ENCODE measurements at places on chromosomes 3 and 15.
A peak's percentile ranks its signal among the peaks of the same experiment; 100 is the strongest.

DNA sequence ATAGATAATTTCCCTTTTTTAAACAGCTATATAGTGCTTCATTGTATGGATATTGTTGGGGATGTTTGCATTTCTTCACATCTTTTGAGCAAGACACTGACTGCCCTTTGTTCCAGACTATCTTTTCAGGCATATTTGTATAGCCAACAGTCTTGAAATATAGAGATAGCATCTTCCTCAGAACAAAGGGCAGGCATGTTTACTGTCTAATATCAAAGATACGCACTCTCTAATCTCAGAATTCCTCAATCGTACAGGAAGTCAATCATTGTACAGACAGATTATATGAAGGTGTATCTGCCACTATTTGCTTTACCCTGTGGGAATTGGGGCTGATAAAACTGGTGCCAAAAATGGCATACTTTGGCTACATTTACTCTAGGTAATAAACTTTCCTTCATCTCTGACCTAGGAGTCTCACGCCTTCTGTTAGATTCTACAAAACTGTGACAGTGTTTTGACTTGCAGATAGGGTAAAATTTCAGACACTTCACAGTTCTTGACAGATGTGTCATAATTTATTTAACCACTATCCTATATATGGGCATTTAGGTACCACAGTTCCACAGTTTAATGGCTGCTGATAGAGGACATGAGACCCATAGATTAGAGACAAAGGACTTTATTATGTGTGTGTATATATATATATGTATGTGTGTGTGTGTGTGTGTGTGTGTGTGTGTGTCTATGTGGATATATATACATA lies 321.0 kb downstream of the IGSF11 start:
- no peak for DNase-seq

GRCh38 chr3:188362405-188362831 lies 208.5 kb downstream of the LPP start:
- no peak for DNase-seq

DNA sequence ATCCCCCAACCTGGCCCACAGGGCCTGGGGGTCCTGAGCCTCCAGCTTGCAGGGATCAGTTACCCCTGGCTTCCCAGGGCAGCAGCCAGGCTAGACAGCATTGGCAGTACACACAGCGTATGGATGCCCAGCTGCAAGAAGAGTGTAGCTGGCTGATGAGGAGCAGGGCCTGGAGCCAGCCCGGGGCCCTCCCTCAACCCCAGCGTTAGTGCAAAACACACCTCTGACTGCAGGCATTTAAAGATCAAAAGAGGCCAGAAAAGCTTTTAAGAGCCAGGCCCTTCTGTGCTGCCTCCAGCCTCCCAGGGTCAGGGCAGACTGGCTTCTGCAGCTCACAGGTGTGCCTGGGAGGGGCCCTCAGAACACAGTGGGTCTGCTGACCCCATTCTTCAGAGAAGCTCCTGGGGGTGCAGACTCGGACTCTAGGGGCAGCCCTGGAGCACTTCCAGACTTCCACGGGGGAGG lies 110.6 kb downstream of the ETFA start:
- DNase-seq, result peak; percentile 1

GRCh38 chr3:195808741-195809290 lies 2.9 kb downstream of the MUC4 start:
- DNase-seq, result no peak

DNA sequence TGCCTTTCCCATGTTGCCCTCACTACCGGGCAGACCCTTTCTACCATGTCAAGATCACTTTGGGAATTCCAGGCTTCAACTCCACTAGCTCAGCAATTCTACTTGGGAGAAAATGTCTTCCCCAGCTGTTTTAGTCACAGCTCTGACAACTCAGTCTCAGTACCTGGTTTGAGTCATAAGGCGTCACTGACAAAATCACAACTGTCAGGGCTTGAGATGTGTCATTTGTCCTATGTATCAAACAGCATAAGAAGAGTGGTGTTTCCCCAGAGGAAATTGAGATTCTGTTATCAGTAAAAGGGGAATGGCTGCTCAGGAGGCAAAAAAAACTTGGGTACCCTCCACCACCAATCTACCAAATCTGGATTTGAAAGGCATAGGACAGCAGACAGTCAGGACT lies 594.9 kb upstream of the SUCLG2 start:
- DNase-seq, result peak; percentile 19

DNA sequence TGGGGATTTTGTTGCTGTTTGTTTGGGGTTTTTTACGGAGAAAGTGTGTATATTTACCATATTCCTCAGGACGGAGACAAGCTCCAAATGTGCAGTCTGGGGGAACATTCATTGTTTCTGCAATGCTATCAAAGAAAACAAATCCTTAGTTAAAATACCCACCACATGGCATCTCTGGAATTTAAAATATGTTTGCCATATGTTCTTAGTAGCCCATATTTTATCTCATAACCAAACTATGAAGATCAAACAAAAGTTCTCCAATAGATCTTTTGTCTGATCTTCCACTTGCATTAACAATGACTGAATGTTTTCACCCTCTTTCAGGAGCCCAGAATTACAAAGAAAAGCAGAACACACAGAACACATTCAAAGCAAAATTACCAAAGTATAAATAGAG lies 35.3 kb downstream of the EFHB start:
- DNase-seq, result no peak

DNA sequence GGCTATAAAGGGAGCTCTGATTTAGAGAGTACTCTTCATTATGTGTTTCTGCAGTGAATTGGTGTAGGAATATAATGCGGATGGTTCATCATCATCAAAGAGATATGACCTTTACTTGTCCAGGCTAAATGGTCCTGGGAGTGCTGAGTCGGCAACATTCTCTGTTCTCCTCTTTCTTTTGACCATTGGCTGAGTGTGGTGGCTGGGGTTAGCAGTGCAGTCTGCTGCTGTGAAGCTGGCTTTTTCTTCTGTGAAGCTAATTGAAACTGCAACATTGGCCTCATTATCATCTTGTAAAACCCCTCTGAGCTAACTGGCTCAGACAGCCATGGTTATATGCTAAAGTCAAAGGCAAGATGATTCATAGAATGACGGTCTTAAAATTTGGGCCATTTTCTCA lies 83.8 kb downstream of the THRB start:
- no peak for DNase-seq

DNA sequence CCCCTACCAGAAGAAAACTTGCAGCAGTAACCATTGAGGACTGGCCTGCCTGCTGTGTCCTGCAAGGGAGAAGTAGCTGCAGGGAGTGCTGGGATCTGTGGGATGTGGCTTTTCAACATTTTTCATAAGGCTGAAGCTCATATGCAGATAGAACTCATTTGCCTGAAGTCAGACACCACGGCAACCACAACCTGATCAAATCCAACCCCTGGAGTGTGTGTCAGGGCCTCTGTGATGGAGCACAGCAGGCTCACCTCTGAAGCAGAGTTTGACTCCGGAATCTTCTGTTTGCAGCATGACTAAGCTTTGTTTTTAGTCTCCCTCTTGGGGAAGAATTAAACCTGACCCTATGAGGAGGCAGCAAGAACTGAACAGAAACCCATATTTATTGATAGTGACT lies 508.7 kb downstream of the AGBL1 start:
- no peak for DNase-seq

DNA sequence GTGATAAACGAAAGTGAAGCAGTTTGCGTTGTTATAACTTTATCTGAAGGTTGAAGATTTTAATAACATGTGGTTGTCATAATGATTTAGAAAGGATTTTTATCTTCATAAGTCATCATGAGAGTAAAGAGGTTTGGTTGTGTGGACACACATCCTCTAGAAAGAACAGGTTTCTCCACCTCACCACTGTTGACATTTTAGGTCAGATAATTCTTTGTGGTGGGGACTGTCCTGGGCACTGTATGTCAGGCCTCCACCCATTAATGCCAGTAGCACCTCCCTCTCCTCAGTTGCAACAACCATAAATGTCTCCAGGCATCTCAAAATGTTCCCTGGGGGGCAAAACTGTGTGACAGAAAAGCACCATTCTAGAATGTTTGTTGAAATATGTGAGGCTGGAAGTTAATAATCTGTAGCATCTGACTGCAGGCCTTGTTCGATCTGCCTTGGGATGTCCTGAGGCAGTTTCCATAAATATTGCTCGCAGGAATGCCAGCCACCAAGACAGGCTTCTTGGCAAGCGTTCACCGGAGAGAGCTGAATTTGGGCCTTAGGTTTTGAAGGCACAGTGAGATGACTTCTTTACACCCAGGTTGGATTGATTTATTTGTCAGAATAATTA lies 100.1 kb downstream of the ADAMTSL3 start:
- no peak for DNase-seq

GRCh38 chr3:146024260-146024659 lies 136.7 kb downstream of the PLOD2 start:
- no peak for DNase-seq

DNA sequence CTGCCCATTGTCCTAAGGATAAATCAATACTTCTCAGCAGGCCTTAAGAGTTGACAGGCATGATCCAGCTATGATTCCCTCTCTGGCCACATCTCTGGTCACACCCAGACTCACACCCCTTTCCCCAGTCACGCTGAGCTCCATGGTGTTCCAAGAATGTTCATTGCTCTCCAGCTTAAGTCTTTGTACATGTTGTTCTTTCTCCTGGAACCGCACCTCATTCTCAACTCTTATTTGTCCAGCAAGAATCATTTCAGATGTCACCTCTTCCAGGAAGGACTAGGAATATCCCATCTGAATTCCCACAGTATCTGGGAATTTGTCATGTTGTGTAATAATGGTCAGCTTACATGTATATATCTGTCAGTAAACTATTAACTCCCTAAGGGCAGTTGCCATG lies 118.3 kb upstream of the GALNT15 start:
- DNase-seq, result no peak

DNA sequence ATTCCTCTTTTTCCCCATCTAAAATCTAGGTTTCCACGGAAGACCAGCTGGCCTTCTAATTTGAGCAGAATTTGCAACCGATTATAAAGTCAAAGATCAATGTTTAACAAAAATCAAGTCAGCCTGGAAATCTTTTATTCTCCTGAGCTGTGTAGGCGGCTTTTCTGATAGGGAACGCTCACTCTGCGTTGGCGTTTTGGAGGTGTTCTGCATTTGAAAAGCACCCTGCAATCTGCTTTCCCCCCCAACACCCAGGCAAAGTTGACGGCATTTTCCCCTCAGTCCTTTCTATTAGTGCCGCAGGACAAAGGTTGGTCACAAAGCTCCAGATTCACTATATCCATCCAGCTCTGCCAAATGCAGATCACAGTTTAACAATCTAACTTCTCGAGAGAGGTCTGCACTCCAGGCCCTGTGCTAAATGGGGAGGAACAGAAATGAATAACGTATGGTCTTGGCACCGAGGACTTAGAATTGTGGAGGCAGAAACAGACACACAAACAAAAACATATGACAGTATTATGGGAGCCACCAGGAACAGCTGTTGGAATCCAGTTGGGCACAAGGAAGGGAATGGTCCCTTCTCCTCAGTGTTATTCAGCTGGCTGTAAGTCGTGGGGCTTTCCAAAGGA lies 50.4 kb upstream of the LARS2 start:
- DNase-seq, result no peak

DNA sequence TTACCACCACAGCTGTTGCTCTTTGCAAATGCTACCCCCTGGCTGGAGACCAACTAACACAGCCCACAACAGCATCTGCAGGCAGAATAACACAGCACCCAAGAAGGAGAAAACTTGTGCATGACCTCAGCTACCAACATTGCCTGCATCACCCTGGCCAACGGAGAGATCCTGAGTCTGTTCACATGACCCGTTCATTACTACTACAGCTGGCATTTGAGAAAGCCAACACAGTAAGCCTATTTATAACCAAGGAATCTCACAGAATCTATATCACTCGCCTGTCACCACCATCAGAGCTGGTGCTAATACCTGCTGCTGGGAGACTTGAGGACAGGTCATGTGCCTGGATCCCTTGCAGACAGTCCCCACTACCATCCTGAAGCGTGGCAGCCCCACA lies 215.2 kb downstream of the POLQ start:
- DNase-seq, result no peak

DNA sequence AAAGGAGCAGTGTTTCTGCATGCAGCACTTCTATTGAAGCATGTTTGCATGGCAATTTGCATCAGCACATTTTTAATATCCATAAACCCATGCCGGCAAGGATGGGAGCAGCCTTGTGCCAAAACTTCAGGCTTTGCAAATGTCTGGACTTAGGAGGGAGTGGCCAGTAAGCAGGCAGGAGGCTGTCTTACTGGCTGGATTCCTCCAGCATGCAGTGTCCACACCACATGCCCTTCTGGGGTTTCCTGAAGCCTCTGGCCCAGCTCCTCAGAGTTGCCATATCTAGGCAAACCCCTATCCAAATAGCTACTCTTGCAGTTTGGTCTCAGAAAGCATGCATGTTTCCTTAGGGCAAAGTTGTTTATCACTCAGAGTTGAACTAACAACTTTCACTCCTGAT lies 139.1 kb upstream of the MRPS22 start:
- DNase-seq, result no peak
